ENCODE measurements at places on chromosomes 4 and X.

GRCh38 chr4:172787111-172787510 is 381.5 kb upstream of the GALNT7 start:
- peak; percentile 73 for DNase-seq

- DNase-seq, result no peak
These were observed 48.9 kb downstream of the TBC1D9 start for GRCh38 chr4:140707325-140707724.

- DNase-seq, result no peak
These were observed 100.5 kb downstream of the PHKA2 start for GRCh38 chrX:18883234-18883960.

DNA sequence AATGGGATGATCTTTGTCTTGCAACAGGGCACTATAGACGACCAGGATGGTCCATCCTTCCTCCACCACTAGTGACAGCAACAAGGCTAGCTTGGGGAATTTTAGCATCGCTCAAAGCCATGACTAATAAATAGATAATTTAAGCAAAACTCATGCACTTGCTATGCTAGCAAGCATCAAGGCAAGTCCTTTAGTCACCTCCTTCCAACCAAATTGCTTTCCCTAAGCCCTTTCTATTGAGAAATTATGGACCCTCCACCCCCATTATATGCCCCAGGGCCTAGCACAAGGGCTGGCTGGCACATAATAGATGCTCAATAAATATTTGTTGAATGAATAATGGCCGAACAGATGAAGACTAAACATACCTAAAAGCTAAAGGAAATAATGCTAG is 28.6 kb downstream of the SLC16A2 start:
- DNase-seq, result no peak

- DNase-seq, result no peak
These were observed 163.9 kb upstream of the KIT start for GRCh38 chr4:54493862-54494261.

DNA sequence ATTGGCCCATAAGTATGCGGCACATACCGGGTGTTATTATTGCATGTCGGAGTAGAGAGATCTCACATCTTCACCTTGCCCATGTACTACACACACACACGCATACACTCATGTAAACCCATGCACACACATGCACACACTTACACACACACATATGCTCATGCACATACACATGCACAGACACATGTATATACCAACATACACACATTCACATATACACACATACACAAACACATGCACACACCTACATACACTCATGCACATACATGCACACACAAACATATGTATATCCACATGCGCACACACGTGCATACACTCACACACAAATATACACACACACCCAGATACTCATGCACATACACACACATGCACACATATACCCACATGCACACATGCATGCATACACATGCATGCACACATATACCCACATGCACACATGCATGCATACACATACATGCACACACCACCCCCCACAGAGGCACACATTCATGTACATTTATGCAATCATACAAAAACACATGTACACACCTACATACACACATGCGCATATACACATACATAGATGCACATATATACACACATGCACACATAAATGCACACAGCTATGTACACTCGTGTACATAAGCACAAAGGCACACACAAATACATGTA is 11.2 kb downstream of the CYP4V2 start:
- DNase-seq, result no peak

- DNase-seq, result peak; percentile 28
These were observed 4.3 kb upstream of the NAA15 start for GRCh38 chr4:139297001-139297410.

DNA sequence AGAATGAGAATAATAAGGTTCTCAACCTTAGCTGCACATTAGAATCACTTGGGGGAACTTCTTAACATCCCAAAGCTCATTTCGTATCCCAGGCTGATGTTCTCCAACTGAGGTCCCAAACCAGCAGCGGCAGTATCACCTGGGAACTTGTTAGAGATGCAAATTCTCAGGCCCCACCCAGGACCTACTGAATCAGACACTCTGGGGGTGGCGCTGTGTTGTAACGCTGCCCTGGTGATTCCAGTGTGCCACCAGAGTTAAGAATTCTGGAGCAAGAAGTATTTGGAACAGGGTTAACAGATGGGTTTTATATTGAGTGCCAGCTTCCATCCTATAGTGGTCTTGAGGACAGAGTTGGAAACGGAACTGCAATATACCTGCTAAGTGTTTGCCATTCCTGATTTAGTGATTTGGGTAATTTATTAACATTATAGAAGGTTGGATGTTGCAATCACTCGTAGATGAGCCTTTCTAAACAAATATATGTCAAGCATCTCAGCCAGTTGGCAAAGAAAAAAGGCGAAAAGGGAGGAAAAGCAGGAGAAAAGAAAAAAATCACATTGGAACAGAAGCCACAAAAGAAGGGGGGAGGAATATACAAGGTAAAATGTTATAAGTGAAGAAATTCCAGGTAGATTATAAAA is 141.0 kb downstream of the ARX start:
- no peak for DNase-seq

DNA sequence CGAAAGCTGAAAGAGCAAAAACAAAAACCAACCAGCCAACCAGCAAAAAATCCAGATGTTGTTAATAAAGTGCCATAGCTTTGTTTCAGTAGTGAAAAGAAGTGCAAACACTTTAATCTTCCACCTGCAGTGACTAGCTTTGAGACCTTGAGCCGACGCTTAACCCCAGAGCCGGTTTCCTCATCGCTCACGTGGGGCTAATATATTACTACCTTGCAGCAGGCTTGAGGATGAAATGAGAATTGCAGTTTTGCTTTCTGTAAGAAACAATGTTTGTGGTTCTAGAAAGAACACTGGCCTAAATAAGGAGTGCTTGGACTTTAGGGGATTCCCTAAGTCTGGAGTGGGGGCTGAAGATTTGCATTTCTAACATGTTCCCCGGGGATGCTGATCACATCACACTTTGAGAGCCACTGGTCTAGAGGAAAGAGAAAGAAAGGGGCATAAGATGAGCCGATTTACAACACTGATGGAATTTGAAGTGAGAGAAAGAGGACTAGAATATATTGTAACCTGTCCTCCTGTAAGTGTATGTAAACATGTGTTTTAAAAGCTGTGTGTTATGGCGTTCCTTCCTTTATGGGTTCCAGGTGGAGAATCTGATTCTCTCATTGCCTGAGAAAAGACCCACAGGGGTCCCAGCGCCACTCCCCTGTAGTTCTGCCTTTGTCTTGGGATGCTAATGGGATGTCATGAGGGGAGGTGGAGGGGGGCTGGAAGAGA is 1.4 kb downstream of the FGF2 start:
- DNase-seq, result peak; percentile 35

- DNase-seq, result no peak
These were observed 5.4 kb downstream of the GABRQ start for GRCh38 chrX:152642931-152643564.

DNA sequence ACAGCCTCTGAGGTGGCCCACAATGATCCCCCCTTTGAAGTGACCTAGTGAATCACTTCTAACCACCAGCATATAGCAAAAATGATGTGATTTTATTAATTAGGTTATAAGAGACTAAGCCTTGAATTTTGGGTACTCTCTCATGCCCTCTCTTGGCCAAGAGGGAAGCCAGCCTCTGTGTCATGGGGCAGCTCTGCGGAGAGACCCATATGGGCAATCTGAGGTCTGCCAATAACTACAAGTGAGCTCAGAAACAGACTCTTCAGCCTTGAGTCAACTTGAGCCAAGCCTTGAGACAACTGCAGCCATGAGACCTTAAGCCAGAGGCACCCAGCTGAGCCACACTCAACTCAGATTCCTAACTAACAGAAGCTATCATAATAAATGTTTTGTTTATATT is 45.7 kb downstream of the MANBA start:
- no peak for DNase-seq
